Right renal pelvis (tissue), 4 donors: ENCODE measurements at places on chromosomes 2 and 18. TPM values are rescaled to one million over a fixed set of nuclear protein-coding genes. Genes with fewer than 3 reads are reported as not detected.

The ZNF385B gene
- 14.5 TPM for polyA plus RNA-seq

The MYOM1 gene
- 4.8 TPM for polyA plus RNA-seq

The RSAD2 gene
- polyA plus RNA-seq: 3.1 TPM

The GALR1 gene
- 0.10 TPM for polyA plus RNA-seq

The CD8B2 gene
- 0.19 TPM for polyA plus RNA-seq

The TGFA gene
- polyA plus RNA-seq: 19.9 TPM

The RUFY4 gene
- not detected for polyA plus RNA-seq

The HOXD13 gene
- polyA plus RNA-seq: 0.22 TPM

The MC5R gene
- 0.16 TPM for polyA plus RNA-seq

The TUBA4B gene
- polyA plus RNA-seq: 0.87 TPM

The MEP1B gene
- not detected for polyA plus RNA-seq

The MORN2 gene
- polyA plus RNA-seq: 51.4 TPM

The LRP2 gene
- 154 TPM for polyA plus RNA-seq

The SCN7A gene
- 10.7 TPM for polyA plus RNA-seq

The SCYGR8 gene
- not detected for polyA plus RNA-seq

The CCL20 gene
- not detected for polyA plus RNA-seq

The IWS1 gene
- polyA plus RNA-seq: 58.6 TPM
